ENCODE measurements at places on chromosomes 6 and 20. TPM values are rescaled to one million over a fixed set of nuclear protein-coding genes. Genes with fewer than 3 reads are reported as not detected.

GRCh38 chr6:37041521-37041920 is 36.1 kb downstream of the FGD2 start:
- H3K36me3 ChIP-seq: peaks cover 4% of the 10 kb centered on the region
- peak overlapping the region; percentile 63 for H3K27ac ChIP-seq
- no peak overlapping the region for H3K4me3 ChIP-seq
- peaks cover 26% of the 10 kb centered on the region for H3K4me1 ChIP-seq
- no peaks in the 10 kb centered on the region for H3K27me3 ChIP-seq

Gene CST7
- total RNA-seq: 44.7 TPM

GRCh38 chr6:166466178-166467122 is 83.7 kb upstream of the MPC1 start:
- no peak overlapping the region for H3K4me3 ChIP-seq
- H3K4me1 ChIP-seq: no peaks in the 10 kb centered on the region
- H3K27me3 ChIP-seq: no peaks in the 10 kb centered on the region
- no peaks in the 10 kb centered on the region for H3K36me3 ChIP-seq
- no peak for DNase-seq

DNA sequence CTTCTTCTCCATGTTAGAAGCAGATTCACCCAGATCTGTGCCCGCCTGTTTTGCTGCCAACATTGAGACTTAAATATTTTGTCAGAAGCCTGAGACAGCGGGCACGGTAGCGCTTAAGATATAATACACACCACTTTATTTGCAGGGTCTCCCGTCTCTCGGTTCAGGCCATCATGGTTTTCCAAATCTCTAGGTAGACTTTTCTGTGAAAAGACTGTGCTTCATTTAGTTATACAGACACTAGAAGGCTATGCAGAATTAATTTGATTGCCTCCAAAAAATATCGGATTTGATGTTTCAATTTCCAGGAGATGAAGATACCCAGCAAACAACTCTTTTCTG is 598 bp downstream of the TBP start:
- H3K4me1 ChIP-seq: peaks cover 36% of the 10 kb centered on the region
- H3K36me3 ChIP-seq: peaks cover 26% of the 10 kb centered on the region
- H3K27me3 ChIP-seq: no peaks in the 10 kb centered on the region
- H3K27ac ChIP-seq: no peak overlapping the region

Gene BTNL2
- total RNA-seq: not detected

Gene HTR1E
- not detected for total RNA-seq

GRCh38 chr6:119957195-119957594 is 607.6 kb upstream of the MAN1A1 start:
- no peaks in the 10 kb centered on the region for H3K27me3 ChIP-seq
- no peak for DNase-seq
- H3K36me3 ChIP-seq: no peaks in the 10 kb centered on the region
- no peaks in the 10 kb centered on the region for H3K4me1 ChIP-seq

DNA sequence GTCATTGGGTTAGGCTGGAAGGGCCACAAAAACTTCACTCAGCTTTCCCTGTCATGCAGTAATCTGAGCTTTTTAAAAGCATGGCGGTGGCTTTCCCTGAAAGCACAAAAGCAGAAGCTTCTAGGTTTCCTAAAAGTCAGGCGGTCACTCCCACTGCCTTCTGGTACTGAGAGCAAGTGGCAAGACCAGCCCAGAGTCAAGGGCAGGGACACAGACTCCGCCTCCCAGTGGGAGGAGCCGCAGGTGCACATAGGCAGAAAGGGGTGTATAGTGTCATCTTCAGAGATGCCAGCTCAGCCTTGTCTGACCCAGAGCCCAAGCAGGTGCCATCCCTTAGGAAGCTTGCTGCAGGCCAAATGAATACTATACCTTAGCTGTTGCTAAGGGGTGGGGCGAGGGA is 18.0 kb upstream of the PACSIN1 start:
- H3K27ac ChIP-seq: no peak overlapping the region
- no peaks in the 10 kb centered on the region for H3K36me3 ChIP-seq
- no peak overlapping the region for H3K4me3 ChIP-seq
- no peak for DNase-seq
- no peaks in the 10 kb centered on the region for H3K27me3 ChIP-seq
- no peaks in the 10 kb centered on the region for H3K4me1 ChIP-seq

- DNase-seq: no peak
- H3K4me1 ChIP-seq: peaks cover 23% of the 10 kb centered on the region
- peak overlapping the region; percentile 99 for H3K27ac ChIP-seq
- H3K36me3 ChIP-seq: peaks cover 12% of the 10 kb centered on the region
- H3K27me3 ChIP-seq: no peaks in the 10 kb centered on the region
Observed at GRCh38 chr20:45934046-45934585, 367 bp upstream of the PCIF1 start.
